ENCODE measurements at places on chromosomes 3 and 15.

- DNase-seq, result no peak
These were observed 252.2 kb upstream of the IGF1R start for GRCh38 chr15:98395974-98396610.

- DNase-seq, result no peak
These were observed 95.7 kb downstream of the PPM1L start for GRCh38 chr3:160851629-160852210.

GRCh38 chr3:58899953-58900298 lies 149.9 kb downstream of the CFAP20DC start:
- DNase-seq, result no peak

- no peak for DNase-seq
These were observed 12.3 kb upstream of the PHLDB2 start for GRCh38 chr3:111846717-111847116.

- peak; percentile 18 for DNase-seq
These were observed 97.2 kb downstream of the CLDN1 start for GRCh38 chr3:190224863-190225692.

DNA sequence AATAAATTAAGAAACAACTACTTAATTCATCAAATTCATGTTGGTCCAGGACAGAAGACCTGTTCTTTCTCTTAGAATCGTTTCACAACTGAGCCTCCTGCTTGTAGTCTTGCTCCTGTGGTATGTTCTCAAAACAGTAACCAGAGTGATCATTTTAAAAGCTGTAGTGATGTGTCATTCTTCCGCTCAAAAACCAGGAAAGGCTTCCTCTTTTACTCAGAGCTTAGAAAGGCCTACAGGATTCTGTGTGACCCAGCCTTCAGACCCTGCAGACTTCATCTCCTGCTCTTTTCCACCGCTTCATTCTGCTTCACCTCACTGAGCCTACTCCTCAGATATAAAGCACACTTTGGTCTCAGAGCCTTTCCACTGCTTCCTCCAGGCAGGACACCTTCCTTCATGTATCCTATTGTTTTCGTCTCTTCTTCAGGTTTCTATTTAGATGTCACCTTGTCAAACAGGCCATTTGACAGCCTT lies 22.7 kb downstream of the ST6GAL1 start:
- DNase-seq, result peak; percentile 68

- DNase-seq, result no peak
These were observed 200.5 kb downstream of the UACA start for GRCh38 chr15:70562906-70563305.

- DNase-seq, result no peak
These were observed 145.0 kb downstream of the CMSS1 start for GRCh38 chr3:99962703-99963102.

DNA sequence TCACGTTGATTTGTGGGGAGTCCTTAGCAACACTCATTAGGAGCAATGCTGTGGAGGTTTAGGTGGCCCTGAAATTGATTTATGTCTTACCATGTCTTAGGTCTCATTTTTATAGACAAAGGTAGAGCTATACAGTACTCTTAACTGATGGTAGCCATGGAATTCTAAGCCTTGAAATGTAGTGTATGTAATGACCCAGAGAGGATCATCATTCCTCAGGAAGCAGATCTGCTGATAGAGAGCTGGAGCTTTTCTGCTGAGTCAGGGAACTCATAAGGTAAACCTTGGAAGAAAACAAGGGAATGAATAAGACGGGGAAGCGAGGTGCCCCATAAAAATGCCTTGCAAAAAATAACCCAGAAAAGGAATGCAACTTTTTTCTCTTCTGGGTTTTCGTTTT lies 34.0 kb upstream of the ZNF639 start:
- DNase-seq, result no peak

DNA sequence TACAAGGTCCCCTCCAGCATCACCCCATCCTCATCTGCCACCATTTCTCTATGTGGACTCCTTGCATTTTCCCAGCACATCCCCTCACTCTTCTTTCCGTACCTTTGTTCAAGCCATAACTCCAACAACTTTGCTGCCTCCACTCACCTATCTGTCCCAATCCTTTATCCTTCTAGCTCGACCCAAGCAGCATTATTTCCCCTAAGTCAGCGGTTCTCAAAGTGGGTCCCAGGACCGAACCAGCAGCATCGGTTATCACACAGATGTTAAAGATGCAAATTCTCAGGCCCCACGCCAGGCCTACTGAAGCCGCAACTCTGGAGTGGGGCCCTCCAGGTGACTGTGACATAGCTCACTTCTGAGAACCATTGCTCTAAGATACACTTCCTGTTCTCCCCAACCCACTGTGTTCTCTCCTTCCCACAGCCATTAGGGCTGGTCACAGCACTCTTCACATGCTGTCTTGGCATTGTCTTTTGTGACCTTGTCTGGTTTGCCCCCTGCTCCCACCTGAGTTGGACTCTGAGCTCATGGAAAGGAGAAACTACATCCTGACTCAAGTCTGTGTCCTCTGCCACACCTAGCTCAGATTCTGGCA lies 56.2 kb downstream of the AAGAB start:
- no peak for DNase-seq

GRCh38 chr3:101970905-101971304 lies 121.6 kb downstream of the NFKBIZ start:
- no peak for DNase-seq

DNA sequence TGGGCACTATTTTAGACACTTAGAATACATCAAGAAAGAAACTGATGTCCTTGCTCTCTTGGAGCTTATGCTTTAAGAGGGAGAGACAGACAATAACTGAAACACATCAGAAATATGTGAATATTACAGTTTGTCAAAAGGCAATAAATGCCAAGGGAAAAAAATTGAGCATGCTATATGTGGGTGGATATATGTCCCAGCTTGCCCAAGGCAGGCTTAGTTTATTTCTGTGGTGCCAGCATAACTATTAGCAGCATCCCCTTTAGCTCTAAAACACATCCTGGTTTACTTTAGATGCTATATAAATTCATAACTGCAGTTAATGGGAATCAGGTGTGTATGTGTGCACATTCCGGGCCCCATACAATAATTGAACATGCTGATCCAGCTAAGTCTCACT lies 191.2 kb upstream of the PDZRN3 start:
- DNase-seq, result no peak

- DNase-seq, result no peak
These were observed 26.6 kb downstream of the BTLA start for GRCh38 chr3:112472691-112473090.

DNA sequence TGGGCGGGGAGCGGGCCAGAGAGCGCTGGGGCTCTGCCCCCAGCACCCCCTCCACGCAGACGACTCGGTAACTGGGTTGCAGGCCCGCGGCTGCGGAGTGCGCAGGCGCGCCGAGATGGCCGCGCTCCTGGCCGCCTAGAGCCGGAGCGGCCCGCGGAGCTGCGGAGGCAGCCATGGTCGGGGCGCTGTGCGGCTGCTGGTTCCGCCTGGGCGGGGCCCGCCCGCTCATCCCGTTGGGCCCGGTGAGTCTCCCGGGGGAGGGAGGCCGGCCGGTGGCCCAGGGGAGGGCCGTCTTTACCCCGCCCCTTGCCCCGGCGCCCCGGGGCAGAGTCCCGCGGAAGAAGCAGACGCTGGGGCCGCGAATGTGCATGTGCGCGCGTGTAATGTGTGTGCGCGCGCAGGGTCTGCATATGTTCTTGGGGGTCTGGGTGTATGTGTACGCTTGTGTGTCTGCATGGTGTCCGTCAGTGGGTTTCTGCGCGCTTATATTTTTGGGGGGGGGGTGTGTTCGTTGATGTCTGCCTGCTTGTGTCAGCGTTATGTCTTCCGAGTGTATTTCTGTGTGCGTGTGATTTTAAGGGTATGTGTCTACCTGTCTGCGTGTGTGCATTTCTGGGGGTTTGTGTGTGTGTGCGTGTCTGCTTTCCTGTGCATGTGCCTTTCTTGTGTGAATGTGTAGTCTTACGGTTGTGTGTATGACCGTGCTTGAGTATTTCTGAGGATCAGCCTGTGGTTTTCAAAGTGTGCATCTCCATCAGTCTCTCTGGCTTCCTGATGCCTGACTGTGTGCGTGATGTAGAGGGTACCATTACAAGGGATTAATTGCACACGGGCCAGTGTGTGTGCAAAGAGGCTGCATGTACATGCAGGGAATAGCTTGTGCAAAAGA lies at the start of gene ABHD14A:
Gene ABHD14A, plus strand, starts transcription at position 102 of the 889 bp plus-strand sequence. Its CDS starts 72 bp downstream, at position 174.
- DNase-seq, result peak; percentile 54

DNA sequence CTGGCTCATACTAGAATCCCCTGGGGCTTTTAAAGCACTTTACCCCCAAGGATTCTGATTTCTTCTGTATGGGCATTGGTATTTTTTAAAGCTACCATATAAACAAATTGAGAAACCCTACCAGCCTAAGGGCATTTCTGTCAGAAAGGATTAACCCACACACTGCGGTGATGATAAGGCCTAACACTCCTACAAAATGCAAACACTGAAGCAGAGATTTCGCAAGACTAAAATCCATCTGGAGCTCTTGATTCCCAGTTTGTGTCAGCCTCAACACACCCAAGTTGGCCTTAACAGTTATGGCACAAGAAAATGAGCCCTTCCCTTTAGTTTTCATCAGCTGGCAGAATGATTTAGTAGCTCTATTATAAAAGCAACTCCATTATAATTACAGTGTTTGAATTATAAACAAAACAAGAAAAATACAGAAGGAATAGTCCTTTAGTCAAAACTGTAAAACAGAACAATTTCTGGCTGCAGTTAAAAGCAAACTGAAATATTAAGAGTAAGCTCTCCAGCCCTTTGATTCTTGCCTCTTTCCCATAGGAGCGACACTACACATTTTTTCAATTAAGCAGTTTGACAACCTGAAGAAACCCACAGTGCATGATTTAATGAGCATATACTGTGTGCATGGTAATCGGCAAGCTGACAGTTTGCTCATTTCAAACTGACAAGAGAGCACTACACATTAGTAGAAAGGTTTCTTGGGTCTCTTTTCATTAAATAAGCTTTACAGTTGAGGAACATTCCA lies 441.2 kb downstream of the FHIT start:
- DNase-seq, result no peak

DNA sequence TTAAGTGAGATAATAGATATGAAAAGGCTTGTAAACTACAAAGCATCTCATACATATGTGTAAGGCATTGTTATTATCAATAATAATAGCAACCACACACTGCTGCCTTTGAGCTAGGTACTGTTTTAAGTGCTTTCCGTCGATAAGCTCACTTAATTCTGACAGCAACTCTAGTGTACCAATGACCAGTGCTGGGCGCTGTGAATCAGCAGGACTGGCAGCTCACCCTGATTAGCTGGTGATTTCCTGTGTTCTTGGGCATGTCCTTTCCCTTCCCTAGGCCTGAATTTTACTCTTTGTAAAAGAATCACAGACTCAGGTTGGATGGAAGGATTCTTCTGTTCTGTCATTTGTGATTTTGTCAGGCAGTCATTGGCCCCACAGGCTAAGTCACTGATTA lies 215.6 kb downstream of the LPP start:
- DNase-seq, result no peak

DNA sequence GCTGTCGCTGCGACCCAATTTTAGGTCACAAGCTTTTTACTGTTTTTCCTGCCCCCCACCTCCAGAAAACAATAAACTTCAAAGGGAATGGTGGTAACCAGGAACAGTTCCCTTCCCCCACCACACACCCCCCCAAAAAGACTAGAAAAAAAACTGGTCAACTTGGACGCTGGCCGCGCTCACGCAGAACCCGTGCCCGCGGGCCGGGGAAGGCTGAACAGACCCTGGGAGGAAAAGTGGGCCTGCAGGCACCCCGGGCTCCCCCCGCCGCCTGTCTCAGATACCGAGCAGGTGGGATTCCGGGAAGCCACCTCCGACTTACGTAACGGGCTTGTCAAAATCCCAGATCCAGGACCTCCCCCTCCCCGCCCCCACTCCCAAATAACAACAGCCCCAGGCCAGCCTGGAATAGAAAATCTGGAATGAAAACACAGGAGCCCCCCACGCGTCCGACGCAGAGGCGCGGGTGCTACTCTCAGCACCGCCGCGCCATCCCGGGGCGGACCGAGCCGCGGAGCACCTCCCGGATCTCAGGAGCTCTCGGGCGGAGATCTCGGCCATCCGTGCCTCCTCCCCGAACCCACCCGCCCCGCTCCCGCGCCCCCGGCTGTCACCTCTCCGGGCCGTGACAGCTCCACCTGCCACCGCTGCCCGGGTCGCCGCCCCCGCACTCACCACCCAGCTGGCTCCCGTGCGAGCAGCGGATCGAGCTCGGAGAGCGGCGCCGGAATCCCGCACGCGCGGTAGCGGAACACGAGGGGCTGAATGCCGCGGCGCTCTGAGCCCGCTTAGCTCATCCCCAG lies 557 bp downstream of the DENND4A start:
- no peak for DNase-seq

DNA sequence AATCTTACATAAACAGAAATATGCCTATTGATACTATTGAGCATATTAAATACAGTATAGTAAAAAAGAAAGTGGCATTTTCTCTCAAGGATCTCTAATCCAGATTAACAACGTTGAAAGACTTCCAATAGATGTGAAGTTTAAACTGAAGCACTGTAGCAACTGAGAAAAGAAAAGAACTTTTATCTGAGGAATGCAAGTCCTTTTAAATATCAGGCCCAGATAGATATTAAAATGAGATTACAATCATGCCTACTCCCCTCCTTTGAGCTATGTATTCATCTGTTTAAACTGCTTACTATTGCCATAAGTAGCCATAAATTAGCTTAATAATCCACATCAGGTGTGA lies 102.3 kb downstream of the TFDP2 start:
- DNase-seq, result no peak

DNA sequence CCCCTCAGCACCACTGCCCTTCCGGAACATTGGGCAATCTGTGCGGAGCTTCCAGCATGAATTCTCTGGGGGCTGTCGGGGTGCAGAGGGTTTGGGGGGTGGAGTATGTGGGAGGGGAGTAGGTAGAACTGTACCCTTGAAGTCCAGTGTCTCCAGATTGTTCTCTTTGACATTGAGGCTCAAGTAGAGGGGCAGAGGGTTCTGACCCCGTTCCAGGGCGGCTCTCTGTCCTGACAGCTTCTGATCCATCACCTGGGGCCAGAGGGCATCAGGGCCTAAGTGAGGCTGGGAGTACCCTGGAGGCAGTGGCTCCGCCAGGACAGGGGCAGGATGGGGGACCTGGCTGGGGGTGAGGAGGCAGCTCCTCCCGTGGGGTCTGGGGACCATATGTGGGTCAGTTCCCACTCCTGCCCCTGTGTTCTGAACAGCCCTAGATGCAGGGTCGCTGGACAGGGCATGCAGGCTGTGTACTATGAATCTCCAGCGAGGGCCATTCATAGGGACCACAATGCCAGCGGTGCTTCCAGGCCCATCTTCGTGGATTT lies 22.1 kb downstream of the PLA2G4D start:
- no peak for DNase-seq

GRCh38 chr3:55482496-55483195 lies 4.5 kb downstream of the WNT5A start:
- DNase-seq, result no peak

- no peak for DNase-seq
These were observed 43.0 kb upstream of the SH3GL3 start for GRCh38 chr15:83404121-83404520.

GRCh38 chr3:182220471-182220870 lies 508.7 kb downstream of the SOX2 start:
- no peak for DNase-seq

GRCh38 chr15:42151736-42152135 lies 4.7 kb downstream of the PLA2G4F start:
- DNase-seq, result no peak

GRCh38 chr15:32856753-32857152 lies 138.9 kb downstream of the GREM1 start:
- DNase-seq, result no peak

GRCh38 chr3:61532739-61533500 lies 28.5 kb upstream of the PTPRG start:
- no peak for DNase-seq

Data from GDM1 (cell line).